CD4-positive, alpha-beta T cell treated with Interleukin-4 for 1 hour (primary cell): ENCODE measurements at places on chromosomes 1 and 21.

- no peak for DNase-seq
Observed at GRCh38 chr21:36988536-36988935, 18.0 kb upstream of the RIPPLY3 start.

DNA sequence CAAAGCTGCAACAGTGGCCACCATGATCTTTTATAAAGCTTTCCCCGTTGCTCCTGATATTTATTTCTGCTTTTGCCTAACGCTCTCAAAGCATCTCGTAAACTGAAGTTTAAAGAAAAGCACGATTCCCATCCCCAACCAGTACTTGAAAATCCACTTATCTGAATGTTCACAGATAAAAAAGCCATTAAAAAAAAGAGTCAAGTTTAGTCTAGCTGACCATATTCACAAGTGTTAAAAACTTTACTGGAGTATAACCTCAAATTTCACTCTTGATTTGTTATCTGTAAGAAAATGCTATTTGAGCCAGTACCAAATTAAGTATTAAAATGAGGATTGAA, 34.6 kb upstream of the SLC45A3 start:
- no peak for DNase-seq

- DNase-seq = no peak
Observed at GRCh38 chr1:85818371-85818770, 110.1 kb upstream of the ZNHIT6 start.

GRCh38 chr1:218459878-218460711, 115.0 kb downstream of the TGFB2 start:
- DNase-seq = no peak

DNA sequence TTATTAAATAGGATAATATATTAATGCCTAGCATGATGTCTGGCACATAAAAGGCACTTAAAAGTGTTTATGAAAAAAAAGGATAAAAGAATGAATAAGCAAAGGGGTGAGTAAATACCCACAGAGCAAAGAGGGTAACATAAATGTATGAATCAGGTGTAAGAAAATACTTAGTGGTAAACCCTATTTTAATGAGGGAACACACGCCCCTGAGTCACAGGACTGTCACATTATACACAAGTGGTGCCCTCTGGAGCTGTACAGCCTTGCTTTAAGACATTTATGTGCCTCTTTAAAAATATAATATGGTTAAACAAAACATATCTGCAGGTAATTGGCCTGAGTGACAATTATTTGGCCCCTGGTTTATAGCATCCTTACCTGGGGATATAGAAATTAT, 78.1 kb upstream of the PTBP2 start:
- DNase-seq = no peak

DNA sequence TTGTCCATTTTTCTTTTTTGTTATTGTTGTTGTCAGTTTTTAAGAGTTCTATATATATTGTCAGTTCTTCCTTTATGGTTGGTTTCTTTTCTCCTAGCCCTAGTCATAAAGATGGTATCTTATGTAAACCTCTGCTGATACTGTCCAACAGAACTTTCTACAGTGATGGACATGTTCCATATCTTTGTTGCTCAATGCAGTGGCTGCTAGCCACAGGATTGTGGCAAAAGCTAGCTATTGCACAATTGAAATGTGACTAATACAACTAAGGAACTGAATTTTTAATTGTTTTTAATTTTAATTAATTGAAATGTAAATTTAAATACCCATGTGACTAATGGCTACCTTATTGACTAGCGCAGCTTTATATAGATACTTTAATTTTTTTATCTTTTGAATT, 411.8 kb upstream of the PTBP2 start:
- DNase-seq = no peak

- DNase-seq = no peak
Observed at GRCh38 chr1:202812176-202813026, 1.6 kb downstream of the PCAT6 start.

DNA sequence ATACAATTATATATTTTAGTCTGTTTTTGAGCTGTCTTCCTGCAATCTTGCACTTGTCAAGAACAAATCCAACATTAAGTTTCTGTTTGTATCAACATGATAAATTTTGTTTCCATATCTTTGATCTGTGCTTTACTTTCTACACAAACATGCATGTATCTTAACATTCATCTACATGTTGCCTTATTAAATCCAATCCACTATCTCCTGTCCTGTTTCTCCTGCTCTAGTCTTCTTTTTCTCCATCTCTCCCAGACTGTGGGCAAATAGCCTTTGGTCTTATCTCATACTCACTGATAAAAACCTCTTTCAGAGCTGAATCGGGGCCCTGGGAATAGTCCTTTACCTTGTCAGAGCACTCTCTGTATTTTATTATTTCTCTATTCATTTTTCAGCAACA, 101.3 kb downstream of the PLPPR4 start:
- no peak for DNase-seq

GRCh38 chr1:8551613-8552489, 233.9 kb downstream of the SLC45A1 start:
- no peak for DNase-seq
